Putamen (tissue), 1 donor: ENCODE measurements at places on chromosomes 6 and 20.

- DNase-seq = no peak
Observed at GRCh38 chr6:88916615-88917208, 46.7 kb downstream of the RNGTT start.

DNA sequence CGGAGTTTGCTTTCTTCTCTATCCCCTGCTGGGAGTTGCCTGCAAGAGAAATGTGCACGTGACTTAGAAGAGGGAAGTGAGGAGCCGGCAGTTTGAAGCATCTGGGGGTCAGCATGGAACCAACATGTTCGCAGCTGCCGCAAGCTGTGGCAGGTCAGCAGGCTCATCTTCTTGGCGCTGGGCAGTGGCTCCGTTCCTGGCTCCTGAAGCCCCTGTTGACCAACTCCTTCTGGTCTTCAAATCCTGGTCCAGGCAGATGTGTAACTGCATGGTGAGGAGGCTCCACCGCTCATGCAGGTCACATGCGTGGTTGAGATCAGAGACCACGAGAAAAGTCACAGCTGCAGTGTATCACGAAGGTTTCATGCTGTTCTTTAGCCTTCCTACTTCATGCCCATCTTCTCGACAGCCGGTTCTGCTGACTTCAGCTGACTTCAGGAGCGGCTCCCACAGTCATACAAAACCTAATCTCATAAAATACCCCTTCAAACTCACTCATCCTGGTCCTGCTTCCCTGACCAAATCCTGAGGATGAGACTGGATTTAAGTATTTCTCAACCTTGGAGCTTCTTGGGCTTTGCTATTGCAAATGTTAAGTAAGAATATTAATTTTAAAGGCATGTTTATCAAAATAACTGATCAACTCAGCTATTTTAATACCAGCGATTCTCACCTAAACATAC is 44.9 kb upstream of the BCAS1 start:
- DNase-seq = no peak

DNA sequence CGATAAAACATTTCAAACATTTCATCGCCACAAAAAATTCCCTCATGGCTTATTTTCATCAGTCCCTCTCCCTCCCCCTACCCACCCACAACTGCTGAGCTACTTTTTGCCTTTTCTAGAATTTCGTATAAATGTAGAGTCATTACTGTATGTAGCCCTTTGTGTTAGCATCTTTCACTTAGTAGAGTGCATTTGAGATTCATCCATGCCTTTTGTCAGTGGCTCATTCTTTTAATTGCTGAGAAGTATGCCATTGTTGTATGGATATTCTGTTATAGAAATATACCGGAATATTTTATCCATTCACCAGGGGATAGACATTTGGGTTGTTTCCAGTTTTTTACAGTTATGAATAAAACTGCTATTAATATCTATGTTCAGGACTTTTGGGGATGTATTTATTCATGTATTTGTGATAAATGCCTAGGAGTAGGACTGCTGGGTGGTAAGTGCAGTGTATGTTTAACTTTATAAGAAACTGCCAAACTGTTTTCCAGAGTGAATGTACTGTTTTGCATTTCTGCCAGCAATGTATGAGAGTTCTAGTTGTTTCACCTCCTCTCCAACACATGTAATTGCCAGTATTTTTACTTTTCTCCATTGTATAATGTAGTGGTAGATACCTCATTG is 50.4 kb downstream of the FOXO3 start:
- no peak for DNase-seq

DNA sequence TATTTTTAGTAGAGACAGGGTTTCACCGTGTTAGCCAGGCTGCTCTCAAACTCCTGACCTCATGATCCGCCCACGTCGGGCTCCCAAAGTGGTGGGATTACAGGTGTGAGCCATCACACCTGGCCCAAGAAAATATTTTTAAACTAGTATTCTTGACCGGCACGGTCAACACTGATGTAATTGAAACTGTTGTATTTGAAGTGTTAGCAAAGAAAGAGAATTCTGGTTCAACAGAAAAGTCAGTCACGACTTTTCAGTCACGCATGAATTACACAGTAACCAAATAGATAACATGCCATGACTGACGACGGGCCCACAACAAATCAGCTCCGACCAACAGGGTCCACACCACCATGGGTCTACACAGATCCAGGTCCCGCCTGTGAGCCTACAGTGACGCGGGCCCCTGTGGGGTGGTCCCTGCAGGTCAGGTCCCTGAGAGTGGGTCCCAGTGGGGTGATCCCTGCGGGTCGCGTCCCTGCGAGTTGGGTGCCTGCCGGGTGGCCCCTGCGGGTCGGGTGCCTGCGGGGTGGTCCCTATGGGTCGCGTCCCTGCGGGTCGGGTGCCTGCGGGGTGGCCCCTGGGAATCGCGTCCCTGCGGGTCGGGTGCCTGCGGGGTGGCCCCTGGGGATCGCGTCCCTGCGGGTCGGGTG is 1.0 kb downstream of the GMEB2 start:
- no peak for DNase-seq

DNA sequence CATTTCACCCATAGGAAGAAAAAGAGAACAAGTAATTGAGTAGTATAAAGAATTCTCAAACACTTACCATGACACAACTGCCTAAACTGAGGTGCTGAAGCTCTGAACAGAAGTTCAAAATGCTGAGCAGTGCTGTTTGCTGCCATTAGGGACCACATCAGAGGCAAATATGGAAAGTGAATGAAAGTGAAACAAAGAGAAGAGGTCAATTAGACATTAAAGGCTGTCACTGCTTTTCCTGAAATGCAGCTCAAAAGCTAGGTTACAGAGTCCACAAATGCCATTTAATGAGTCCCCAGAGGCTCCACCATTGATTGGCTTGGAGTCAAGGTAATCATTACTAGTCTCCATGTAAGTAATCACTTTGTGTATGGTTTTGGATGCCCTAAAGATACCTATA is 46.1 kb downstream of the POU3F2 start:
- no peak for DNase-seq

DNA sequence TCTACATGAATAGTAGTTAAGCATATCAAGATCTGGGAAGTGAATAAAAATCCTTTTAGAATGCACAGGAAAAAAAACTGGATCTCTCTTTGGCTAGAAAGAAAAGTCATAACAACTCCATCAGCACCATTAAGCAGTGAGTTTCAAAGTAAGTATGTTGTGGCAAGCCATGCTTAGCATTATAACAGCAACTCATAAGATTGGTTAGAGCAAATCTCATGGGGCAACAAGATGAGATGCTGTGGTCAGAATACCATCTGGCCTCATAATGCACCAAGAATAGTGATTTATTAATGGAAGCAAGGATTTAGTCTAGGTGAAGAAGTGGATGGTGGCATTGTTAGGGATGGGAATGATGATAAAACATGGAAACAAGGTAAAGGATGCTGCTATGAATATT is 159.4 kb downstream of the PHF3 start:
- DNase-seq = no peak

- no peak for DNase-seq
Observed at GRCh38 chr6:167506443-167507301, 181.8 kb downstream of the TTLL2 start.

GRCh38 chr6:921400-921799 is 228.5 kb upstream of the EXOC2 start:
- DNase-seq = no peak

DNA sequence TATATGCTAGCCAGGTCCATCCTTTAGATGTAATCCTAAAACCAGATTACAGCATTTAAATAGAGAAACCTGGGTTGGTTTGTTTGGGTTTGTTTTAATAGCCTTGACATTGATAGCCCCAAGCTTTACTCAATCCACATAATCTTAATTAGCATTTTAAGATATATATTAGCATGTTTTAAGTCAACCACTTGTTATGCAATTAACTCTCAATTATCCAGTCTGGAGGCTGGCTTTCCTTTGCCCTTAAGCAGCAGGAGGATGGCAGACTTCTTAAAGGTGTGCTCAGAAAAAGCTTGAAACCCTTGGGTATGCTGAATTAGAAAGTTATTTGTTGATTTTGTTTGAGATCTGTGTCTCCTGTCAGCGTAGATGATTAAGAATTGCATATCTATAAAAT is 46.3 kb upstream of the SMIM28 start:
- DNase-seq = no peak

GRCh38 chr20:50487397-50487796 is 22.8 kb upstream of the PTPN1 start:
- no peak for DNase-seq

DNA sequence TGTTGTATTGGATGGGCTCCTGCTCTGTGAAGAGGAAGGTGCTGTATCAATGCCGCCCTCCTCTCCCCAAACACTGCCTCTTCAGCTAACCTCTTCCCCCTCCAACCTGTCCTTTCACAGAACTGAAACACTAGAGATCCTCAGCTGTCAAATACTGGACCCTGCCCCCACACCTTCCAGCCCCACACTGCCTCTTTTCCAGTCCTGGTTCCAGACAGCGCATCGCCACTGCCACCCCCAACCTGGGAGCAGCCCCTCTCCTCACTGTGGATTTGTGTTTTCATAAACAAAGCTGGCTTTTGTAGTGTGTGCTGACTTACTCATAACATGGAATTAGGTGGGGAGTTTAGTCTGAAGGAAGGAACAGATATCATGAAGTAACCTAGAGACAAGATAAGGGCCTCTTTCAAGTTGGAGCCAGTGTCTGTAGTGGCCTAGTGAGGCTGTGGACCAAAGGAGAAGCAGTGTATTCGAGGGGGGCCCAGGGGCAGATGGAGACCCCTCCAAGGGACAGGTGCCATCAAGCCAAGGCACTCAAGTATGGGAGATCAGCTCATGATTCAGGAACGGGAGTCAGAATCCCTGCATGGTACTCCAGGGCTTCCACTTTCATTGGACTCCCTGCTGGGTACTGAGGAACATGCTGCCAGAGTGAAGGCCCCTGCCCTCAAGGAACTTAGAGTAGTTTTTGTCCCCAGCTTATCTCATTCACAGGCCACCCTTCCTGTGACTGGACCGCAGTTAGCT is 2.1 kb downstream of the SCUBE3 start:
- DNase-seq = no peak

DNA sequence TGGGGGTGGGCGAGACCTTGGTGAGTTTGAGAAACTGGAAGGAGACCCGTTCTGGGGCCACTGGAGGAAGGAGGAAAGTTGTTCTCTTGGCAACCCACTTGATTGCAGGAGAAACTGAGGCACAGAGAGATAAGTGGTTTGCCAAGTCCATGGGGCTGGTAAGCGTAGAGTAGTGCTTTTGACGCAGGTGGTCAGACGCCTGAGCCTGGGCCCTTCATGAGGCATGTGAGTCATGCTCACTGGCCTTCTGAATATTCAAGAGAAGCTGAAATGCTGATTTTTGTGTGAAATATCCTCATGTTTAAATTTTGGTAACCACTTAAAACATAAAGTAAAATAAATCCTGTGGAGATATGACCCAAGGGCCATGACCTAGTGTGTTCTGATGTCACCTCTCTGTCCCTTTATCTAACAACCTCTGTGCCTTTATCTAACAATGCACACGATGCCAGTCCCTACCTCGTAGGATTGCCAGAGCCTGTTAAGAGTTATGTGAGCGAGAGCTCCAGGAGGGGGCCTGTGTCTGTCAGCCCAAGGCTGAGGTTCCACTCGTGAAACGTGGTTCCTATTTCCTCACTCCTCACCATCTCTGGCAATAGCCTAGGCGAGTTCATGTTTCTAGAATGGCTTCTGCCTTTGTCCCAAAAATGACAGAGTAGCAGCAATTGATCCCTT is 32.8 kb upstream of the PMEPA1 start:
- DNase-seq = no peak

DNA sequence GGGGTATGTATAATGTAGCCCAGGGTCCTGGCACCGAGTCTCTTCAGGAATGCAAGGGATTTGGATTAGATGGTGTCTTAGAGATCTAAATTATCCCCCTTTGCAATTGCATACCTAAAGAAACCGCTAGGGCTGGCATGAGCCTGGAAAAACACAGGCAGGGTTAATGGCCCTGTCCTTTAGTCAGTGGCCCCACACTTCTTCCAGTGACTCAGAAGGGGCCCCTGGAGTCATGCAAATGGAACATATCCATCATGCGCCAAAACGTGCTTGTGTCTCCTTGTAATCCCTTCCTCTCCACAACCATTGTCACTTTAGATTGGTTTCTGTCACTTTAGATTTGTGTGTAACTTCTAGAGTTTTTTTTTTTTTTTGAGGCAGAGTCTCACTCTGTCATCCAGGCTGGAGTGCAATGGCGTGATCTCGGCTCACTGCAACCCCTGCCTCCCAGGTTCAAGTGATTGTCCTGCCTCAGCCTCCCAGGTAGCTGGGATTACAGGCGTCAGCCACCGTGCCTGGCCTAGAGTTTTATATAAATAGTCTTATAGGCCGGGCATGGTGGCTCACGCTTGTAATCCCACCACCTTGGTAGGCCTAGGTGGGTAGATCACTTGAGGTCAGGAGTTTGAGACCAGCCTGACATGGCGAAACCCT is 8.7 kb upstream of the MYBL2 start:
- DNase-seq = peak; percentile 1

GRCh38 chr20:58233393-58233792 is 4.9 kb upstream of the ANKRD60 start:
- no peak for DNase-seq

- no peak for DNase-seq
Observed at GRCh38 chr6:148242180-148242579, 100.5 kb upstream of the SASH1 start.

- DNase-seq = no peak
Observed at GRCh38 chr20:53800418-53800817, 206.8 kb upstream of the ZNF217 start.

DNA sequence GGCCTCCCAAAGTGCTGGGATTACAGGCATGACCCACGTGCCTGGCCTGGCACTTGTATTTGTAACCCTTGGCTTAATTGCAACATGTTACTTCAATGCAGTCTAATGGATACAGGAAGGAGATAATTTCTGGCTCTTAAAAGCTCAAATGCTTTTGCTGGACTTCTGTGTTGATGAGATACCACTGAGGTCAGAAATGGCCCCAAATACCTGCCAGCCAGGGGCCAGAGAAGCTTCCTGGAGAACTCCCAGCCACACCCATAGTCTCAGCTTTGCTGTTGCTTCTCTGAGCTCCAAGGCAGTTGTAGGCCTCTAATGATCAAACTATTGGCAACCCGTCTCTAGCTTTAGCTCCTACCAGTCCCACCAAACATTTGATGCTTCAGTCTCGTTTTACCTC is 14.2 kb upstream of the ZNFX1 start:
- no peak for DNase-seq

DNA sequence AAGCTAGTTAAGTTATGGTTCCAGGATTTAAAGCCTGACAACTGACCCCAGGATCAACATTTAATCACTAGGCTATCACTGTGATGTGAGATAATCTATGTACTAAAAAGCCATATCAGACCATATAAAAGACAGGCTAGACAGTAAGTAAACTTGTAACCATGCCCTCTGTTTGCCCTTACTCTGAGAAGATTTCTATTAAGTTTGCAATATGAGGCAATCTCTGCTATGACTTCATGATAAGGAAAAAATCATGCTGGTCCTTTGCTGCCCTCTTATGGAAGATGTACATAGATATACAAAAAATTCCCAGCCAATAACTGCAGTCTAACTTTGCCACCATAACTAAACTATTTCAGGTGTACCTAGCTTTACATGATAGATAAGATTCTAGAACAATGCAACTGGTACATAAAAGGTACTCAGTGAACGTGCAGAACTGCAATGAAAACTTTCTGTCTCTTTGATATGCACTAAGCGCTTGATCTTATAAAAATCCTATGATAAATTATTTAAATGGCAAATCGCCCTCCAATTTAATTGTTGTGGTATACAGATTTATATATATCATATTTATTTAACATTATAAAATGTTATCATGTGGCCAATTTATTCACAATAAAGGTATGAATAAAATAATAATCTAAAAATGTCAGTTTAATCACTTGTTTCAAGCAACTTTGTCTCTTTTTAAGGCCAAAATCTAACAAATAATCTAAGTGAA is 70.5 kb downstream of the FAM217A start:
- DNase-seq = peak; percentile 18
